ENCODE measurements at places on chromosomes 11 and 22. TPM values are rescaled to one million over a fixed set of nuclear protein-coding genes. Genes with fewer than 3 reads are reported as not detected.
A peak's percentile ranks its signal among the peaks of the same experiment; 100 is the strongest.

DNA sequence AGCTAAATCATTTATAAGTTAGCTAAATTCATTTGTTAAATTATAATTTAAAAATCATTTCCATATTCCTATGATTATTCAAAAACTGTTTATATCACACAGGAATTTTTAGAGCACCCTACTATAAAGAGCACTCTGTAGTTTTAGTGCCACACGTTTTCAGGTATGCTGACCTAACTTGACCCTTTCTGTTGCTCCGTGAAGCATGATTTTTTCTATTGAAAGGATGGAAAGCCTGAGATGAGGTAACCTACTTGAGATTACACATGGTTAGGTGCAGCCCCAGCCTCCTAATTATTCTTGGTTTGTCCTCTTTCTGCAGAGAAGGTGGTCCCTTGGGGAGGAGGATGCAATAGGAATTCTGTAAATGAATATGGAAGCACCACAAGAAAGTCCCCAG is 72.6 kb downstream of the PPFIBP2 start:
- no peak for DNase-seq
- H3K4me1 ChIP-seq: peaks cover 4% of the 10 kb centered on the region
- H3K27ac ChIP-seq: no peak overlapping the region
- H3K27me3 ChIP-seq: no peaks in the 10 kb centered on the region

PLAAT2 gene
- total RNA-seq: not detected

GRCh38 chr11:30825723-30826122 is 239.6 kb upstream of the MPPED2 start:
- DNase-seq: no peak
- H3K4me1 ChIP-seq: no peaks in the 10 kb centered on the region
- H3K4me3 ChIP-seq: no peak overlapping the region
- no peaks in the 10 kb centered on the region for H3K36me3 ChIP-seq
- no peak overlapping the region for H3K27ac ChIP-seq

SSTR3 gene
- under 0.01 TPM for total RNA-seq

DNA sequence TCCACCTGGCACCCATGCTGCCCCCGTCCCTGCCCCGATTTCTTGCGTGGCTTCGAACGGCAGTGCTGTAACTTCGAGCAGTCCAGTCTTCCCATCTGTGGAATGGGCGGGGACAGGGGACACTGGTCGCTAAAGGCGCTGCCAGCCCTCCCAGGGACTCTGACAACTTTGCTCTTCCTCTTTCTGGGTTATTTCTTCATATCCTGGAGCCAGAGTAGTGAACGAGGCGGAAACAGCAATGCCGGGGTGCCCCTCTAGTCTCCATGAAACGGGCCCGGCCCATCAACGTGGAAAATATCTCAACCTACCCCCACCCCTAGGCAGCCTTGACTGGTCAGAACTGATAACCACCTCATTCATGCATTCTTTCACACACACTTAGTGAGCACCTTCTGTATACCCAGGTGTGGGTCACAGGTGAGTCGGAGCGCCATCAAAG is 42.8 kb downstream of the TRIOBP start:
- H3K4me1 ChIP-seq: peaks cover 34% of the 10 kb centered on the region
- no peaks in the 10 kb centered on the region for H3K36me3 ChIP-seq
- no peaks in the 10 kb centered on the region for H3K27me3 ChIP-seq
- H3K27ac ChIP-seq: peak overlapping the region; percentile 58
- no peak for DNase-seq

- H3K4me3 ChIP-seq: no peak overlapping the region
- H3K27me3 ChIP-seq: peaks cover 14% of the 10 kb centered on the region
- no peak overlapping the region for H3K27ac ChIP-seq
- H3K36me3 ChIP-seq: no peaks in the 10 kb centered on the region
Measured at GRCh38 chr11:118058311-118059245, 18.3 kb upstream of the TMPRSS4 start.

GRCh38 chr22:28442264-28442710 is 237.4 kb downstream of the TTC28 start:
- H3K4me3 ChIP-seq: peak overlapping the region; percentile 45
- peak overlapping the region; percentile 75 for H3K27ac ChIP-seq
- no peaks in the 10 kb centered on the region for H3K27me3 ChIP-seq
- DNase-seq: peak; percentile 69

KLHL35 gene
- 1.4 TPM for total RNA-seq

GRCh38 chr11:75293903-75294302 is 53.3 kb downstream of the TPBGL start:
- DNase-seq: no peak
- H3K4me3 ChIP-seq: no peak overlapping the region

- H3K4me3 ChIP-seq: no peak overlapping the region
- H3K27me3 ChIP-seq: no peaks in the 10 kb centered on the region
- peaks cover 2% of the 10 kb centered on the region for H3K4me1 ChIP-seq
- peaks cover 40% of the 10 kb centered on the region for H3K36me3 ChIP-seq
- no peak for DNase-seq
- H3K27ac ChIP-seq: no peak overlapping the region
Measured at GRCh38 chr11:65883786-65884715, 4.2 kb downstream of the FIBP start.

IGSF22 gene
- not detected for total RNA-seq

BTG4 gene
- not detected for total RNA-seq

DNA sequence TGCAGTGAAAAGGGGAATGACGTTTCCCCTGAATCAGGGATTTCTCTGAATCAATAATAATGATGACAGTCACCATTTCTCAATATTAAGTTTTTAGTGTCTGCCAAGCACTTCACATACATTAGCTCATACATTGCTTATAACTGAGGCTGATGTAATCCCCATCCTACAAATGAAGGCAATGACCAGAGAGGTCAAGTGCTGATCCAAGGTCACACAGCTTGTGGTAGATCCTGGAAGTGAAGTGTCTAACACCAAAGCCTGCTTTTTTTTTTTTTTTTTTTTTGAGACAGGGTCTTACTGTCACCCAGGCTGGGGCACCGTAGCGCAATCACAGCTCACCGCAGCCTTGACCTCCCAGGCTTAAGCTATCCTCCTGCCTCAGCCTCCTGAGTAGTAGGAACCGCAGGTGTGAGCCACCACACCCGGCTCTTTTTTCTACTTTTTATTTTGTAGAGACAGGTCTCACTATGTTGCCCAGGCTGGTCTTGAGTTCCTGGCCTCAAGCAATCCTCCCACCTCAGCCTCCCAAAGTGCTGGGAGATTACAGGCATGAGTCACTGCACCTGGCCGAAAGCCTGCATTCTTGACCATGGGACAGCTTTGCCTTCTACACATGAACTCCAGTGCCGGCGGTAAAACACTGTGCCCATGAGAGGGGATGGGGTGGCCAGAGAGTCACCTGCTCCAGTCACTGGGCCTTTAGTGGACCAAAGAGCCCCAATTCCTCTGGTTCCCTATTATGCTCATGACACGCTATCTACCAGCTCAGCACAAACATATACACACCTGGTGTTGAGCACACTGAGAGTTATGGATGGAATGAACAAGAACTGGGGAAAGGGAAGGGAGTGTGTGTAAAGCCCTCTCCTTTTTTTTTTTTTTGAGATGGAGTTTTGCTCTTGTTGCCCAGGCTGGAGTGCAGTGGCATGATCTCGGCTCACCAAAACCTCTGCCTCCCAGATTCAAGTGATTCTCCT is 17.4 kb downstream of the ARHGAP1 start:
- peaks cover 66% of the 10 kb centered on the region for H3K36me3 ChIP-seq
- no peak overlapping the region for H3K27ac ChIP-seq
- no peak for DNase-seq
- H3K4me3 ChIP-seq: no peak overlapping the region

- no peaks in the 10 kb centered on the region for H3K36me3 ChIP-seq
- DNase-seq: no peak
- no peak overlapping the region for H3K27ac ChIP-seq
- no peaks in the 10 kb centered on the region for H3K27me3 ChIP-seq
- H3K4me3 ChIP-seq: no peak overlapping the region
Measured at GRCh38 chr11:112637076-112637475, 324.1 kb upstream of the NCAM1 start.

DNA sequence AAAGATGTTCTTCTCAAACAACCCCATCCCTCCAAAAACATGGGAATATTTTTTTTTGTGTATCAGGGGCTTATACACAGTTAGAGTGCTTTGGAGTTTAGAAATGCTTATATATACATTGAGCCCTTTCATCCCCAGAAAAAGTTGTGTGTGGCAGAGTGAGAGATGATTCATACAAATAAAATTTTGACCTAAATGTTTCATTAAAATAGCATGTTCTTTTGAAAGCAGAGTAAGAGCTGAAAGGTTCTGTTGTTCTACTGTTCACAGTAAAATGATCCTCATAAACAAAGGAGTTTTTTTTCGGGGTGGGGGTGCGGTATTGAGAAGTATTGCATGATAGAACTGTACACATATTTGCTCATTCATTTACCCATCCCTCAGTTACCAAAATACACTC is 512.4 kb downstream of the DLG2 start:
- no peak overlapping the region for H3K27ac ChIP-seq
- peak; percentile 54 for DNase-seq
- no peak overlapping the region for H3K4me3 ChIP-seq
- peaks cover 2% of the 10 kb centered on the region for H3K4me1 ChIP-seq
- no peaks in the 10 kb centered on the region for H3K27me3 ChIP-seq
- no peaks in the 10 kb centered on the region for H3K36me3 ChIP-seq

TREH gene
- total RNA-seq: not detected

GRCh38 chr11:47234669-47235100 is 13.9 kb downstream of the ACP2 start:
- peaks cover 14% of the 10 kb centered on the region for H3K4me1 ChIP-seq
- H3K27ac ChIP-seq: peak overlapping the region; percentile 51
- H3K36me3 ChIP-seq: peaks cover 36% of the 10 kb centered on the region
- no peaks in the 10 kb centered on the region for H3K27me3 ChIP-seq
- peak; percentile 13 for DNase-seq

DNA sequence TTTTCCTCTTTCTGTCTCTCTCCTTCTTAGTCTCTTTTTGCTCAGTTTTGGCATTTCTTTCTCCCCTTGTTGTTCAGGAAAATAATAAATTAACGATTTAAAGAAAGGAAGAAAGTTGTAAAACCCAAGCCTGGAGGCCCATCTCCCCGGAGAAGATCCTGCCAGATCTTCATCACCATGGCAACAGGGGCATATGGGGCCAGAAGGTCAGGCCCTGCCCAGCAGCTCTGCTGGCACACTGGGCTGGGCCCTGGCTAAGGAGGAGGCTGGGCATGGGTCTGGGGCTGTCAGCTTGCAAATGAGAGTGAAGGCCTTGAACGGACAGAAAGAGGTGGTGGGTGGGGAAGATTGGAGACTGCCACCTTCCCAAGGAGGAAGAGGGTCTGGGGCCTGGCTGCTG is 2.8 kb downstream of the LRRC10B start:
- no peak overlapping the region for H3K4me3 ChIP-seq
- no peaks in the 10 kb centered on the region for H3K36me3 ChIP-seq
- no peak for DNase-seq
- no peak overlapping the region for H3K27ac ChIP-seq
- H3K4me1 ChIP-seq: no peaks in the 10 kb centered on the region

DNA sequence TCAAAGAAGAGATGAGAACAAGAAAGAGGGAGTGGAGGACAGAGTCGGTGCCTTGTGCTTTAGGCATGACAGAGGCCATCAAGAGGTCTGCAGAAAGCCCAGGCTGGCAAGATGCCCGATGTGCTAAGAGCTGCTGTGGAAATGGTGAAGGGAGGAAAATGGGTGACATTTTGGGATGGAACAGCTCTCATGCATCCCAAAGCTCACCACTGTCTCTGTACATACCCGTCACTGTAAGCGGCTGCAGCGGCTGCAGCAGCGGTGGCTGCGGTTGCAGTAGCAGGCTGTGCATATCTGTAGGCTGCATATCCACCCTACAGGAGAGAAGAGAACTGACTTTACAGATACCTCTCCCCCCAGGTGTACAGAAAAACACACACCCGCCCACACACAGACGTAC is 28.6 kb downstream of the APOL5 start:
- no peak overlapping the region for H3K4me3 ChIP-seq
- DNase-seq: no peak
- H3K27ac ChIP-seq: peak overlapping the region; percentile 74
- peaks cover 28% of the 10 kb centered on the region for H3K36me3 ChIP-seq

SH3BP1 gene
- 10.8 TPM for total RNA-seq

GRCh38 chr11:112470355-112470754 is 209.7 kb upstream of the PLET1 start:
- no peak overlapping the region for H3K27ac ChIP-seq
- H3K36me3 ChIP-seq: no peaks in the 10 kb centered on the region
- no peak overlapping the region for H3K4me3 ChIP-seq
- peak; percentile 4 for DNase-seq
- no peaks in the 10 kb centered on the region for H3K4me1 ChIP-seq

GRCh38 chr11:47611348-47611794 is 17.2 kb upstream of the C1QTNF4 start:
- H3K36me3 ChIP-seq: peaks cover 4% of the 10 kb centered on the region
- H3K27me3 ChIP-seq: no peaks in the 10 kb centered on the region
- H3K4me1 ChIP-seq: peaks cover 8% of the 10 kb centered on the region
- no peak for DNase-seq

- H3K36me3 ChIP-seq: no peaks in the 10 kb centered on the region
- no peak for DNase-seq
- no peak overlapping the region for H3K4me3 ChIP-seq
- H3K4me1 ChIP-seq: 0 out of 2 replicates have a peak, but pooled peaks cover 2% of the 10 kb centered on the region
Measured at GRCh38 chr11:33897761-33898375, 6.0 kb upstream of the LMO2 start.

DNA sequence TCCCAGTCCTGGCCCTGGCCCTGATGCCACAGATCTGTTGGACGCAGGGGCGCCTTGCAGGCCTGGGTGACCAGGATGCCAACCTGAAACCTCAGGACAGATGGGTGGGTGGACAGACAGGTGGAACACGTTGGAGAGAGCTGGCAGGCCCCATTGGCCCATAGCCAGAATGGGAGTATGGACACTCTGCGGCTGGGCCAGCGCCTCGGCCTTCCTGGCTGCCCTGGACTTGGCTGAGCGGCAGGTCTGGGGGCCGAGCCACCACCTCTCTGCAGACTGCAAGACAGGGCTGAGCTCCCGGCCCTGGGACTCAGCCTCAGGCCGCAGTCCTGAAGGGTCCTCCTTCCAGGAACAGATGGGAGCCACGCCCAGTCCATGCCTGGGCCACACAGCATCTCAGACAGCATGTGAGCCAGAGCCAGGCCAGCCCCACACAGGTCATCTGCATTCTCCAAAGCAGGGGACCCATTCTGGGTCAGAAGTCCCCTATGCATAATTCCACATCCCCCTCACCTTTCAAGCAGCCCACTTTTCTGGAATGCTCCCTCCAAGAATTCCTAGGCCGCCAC is 14.1 kb downstream of the WNT7B start:
- no peak overlapping the region for H3K4me3 ChIP-seq
- H3K36me3 ChIP-seq: no peaks in the 10 kb centered on the region
- H3K4me1 ChIP-seq: no peaks in the 10 kb centered on the region
- no peak overlapping the region for H3K27ac ChIP-seq
- DNase-seq: no peak
- H3K27me3 ChIP-seq: peaks cover 23% of the 10 kb centered on the region

PRDM11 gene
- 2.2 TPM for total RNA-seq

BARX2 gene
- not detected for total RNA-seq

Measured in IMR-90 (cell line).